ENCODE measurements at places on chromosomes 11 and 22. TPM values are rescaled to one million over a fixed set of nuclear protein-coding genes. Genes with fewer than 3 reads are reported as not detected.

GRCh38 chr11:36098853-36099375 lies 155.1 kb downstream of the LDLRAD3 start:
- no peak overlapping the region for H3K4me3 ChIP-seq
- no peaks in the 10 kb centered on the region for H3K36me3 ChIP-seq
- no peaks in the 10 kb centered on the region for H3K27me3 ChIP-seq
- H3K27ac ChIP-seq: no peak overlapping the region

DNA sequence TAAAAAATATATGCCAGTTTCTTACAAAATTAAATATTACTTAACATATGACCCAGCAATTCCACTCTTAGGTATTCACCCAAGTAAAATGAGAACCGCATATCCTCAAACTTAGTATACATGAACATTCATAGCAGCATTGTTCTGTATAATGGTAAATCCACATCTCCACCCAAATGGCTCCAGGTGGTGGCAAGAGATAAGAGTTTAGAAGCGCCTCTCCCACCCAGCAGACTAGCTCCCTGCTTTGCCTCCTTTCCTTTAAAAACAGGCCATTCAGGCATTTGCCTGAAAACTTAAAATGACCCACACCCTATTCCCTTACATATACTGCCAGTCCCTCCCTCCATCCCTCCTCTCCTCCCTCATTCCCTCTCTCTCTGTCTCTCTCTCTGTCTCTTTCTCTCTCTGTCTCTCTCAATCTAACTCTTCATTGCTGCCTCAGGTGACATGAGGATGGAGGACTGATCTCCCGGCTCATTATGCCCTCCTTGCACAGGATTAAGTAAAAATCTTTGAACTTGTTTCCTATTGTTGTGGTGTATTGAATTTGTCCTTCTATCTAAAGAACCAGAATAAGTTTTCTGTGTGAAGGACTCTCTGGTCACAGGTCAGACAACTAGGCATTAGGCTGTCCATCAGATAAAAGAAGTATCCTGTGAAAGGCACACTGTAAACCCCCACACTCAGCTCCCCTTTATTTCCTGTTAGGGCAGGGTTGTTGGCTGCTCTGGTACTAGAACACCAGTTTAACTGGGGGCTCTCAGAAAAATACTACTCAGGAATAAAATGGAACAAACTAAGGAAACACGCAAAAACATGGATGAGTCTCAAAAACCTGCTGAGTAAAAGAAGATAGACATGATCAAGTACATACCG lies 48.3 kb downstream of the RRP8 start:
- no peaks in the 10 kb centered on the region for H3K36me3 ChIP-seq
- DNase-seq: no peak
- no peak overlapping the region for H3K27ac ChIP-seq
- no peak overlapping the region for H3K4me3 ChIP-seq
- no peaks in the 10 kb centered on the region for H3K27me3 ChIP-seq
- no peaks in the 10 kb centered on the region for H3K4me1 ChIP-seq

GRCh38 chr11:46912526-46913150 lies 5.7 kb downstream of the LRP4 start:
- DNase-seq: no peak
- H3K27me3 ChIP-seq: no peaks in the 10 kb centered on the region
- no peak overlapping the region for H3K27ac ChIP-seq
- H3K36me3 ChIP-seq: no peaks in the 10 kb centered on the region
- no peak overlapping the region for H3K4me3 ChIP-seq
- peaks cover 5% of the 10 kb centered on the region for H3K4me1 ChIP-seq

DNA sequence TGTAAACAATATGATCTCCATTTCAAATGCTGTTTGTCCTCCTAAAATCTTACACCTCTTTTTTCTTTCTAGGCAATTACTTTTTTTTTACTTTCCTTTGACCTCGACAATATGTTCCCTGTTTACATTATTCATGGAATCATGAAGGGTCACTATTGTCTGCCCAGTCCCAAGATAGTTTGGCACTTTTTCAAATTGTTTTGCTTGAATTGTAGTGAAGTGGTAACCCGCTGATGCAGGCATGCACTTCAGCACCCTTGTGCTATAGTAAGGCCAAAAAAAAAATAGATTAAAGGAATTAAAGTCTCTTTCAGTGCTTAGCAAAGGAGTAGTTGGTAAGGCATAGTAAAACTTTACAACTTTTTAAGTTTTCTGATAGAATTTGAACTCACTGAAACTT lies 90.9 kb downstream of the PAX6 start:
- no peak overlapping the region for H3K4me3 ChIP-seq
- no peak for DNase-seq
- no peaks in the 10 kb centered on the region for H3K36me3 ChIP-seq

- H3K27ac ChIP-seq: no peak overlapping the region
- no peak for DNase-seq
- no peaks in the 10 kb centered on the region for H3K36me3 ChIP-seq
- no peaks in the 10 kb centered on the region for H3K4me1 ChIP-seq
- no peak overlapping the region for H3K4me3 ChIP-seq
- no peaks in the 10 kb centered on the region for H3K27me3 ChIP-seq
Observed at GRCh38 chr11:17613428-17613962, 66.4 kb downstream of the OTOG start.

Gene ARHGAP20
- 26.8 TPM for total RNA-seq

Gene PATE4
- total RNA-seq: 3.1 TPM
